ENCODE measurements at places on chromosomes 7 and 10.

DNA sequence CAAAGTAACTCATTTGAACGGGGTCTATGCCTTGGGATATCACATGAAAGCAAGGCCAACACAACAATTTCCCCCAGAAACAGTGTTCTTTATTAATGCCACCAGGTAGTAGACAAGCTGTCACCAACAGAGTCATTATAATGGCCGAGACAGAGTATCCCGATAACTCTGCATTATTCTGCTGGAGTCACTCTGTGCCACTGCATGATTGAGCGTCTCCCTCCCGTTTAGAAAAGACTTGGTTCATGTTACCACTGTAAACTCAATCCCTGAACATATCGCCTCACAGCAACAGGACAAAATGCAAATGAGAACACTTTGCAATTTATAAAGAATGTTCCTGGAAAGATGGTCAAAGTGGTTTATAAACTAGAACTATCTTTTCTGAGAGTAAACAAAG, 932.5 kb downstream of the GATA3 start:
- DNase-seq = no peak

- DNase-seq = peak; percentile 78
Measured at GRCh38 chr10:43461950-43462349, 25.0 kb downstream of the ZNF487 start.

DNA sequence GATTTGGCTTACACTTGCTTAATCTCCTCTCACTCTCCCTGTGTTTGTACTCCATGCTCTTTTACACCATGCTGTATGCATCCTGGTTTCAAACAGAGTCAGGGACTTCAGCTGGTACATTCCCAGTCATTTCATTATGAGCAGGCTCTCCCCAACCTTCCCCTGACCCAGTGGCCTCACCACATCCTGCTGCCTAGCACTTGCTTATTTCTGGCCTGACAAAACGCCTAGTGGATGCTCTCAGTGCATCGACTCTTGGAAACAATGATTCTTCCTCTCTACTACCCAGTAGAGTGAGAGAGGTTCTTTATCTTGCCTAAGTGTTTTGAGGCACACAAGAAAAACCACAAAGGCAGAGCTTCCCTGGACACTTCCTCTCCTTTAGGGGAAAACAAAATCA, 63.4 kb downstream of the CAV1 start:
- peak; percentile 28 for DNase-seq

DNA sequence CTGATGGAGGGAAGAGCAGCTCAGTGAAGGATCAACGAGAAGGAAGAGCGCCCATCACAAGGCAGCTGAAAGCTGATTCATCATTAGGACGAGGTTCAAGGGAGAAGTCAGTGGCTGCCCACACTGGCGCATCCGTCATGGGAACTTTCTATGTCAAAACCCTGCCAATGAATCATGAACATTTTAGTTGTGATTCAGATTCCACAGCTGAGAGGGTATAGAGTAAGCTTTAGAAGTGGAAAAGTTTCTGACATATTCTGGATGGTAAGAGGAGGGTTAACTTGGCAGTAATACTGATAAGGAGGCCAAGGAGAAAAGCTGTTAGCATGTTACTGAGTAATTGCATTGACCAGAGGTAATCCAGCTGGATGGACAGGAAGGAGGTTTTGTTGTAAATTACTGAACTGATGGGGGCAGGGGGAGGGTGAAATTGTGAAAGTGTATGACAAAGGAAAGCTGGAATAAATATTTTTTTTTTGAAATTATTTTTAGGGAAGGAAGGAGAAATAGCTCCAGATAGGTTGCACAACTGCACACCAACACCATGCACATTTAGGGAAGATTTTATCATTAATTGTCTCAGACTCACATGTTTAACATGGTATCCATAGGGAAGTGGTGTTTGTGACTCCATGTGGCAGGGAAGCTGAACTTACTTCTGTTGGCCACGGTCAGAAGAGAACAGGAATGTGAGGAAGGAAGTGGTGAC, 78.3 kb upstream of the NRP1 start:
- DNase-seq = no peak

All from activated CD4-positive, alpha-beta T cell treated with anti-CD3 and anti-CD28 coated beads, Interleukin-2, amount 10 ng/mL, durations not matched to agents 7 days and 5 days (primary cell).